ENCODE measurements at places on chromosomes 5 and 9. TPM values are rescaled to one million over a fixed set of nuclear protein-coding genes. Genes with fewer than 3 reads are reported as not detected.

LOX gene
- total RNA-seq: 7.6 TPM

GRCh38 chr5:15234366-15234765 is 265.6 kb upstream of the FBXL7 start:
- DNase-seq: no peak

DNA sequence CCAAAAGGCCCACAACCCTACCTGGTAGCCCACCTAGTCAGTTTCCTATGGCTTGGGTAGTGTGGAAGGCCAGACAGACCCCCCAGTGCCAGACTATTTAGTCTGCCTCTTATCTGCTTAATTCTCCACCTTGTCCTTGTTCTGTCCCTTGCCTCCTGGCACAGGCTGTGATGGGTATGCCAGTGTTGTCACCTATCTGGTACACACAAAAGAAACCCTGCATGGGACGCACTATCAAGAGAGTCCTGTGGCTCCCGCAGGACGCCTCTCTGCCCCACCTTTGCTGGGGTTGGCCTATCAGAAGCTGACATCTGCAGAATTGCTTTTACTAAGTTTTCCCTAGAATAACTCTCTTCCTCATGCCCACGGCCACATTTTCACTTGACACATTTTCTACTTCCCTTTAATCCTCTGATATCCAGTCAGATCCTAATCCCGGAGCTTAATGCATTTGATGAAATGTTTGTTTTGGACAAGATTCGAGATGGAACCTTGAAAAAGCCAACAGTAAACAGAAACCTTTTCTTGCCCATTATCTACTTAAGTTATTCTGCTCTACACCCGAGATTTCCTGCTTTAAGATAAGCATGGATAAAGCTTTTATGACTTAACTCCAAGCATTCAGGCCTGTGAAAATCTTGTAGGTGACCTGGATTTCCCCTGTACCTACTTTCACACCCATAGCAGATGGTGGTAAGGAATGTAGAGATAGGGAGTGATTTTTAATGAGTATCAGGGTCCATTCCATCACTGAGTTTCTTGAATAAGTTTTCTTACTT is 468.5 kb downstream of the ZNF608 start:
- no peak for DNase-seq

GRCh38 chr9:91844190-91844589 is 105.8 kb downstream of the ROR2 start:
- DNase-seq: peak; percentile 23

GRCh38 chr5:1445313-1445688 is at the start of gene SLC6A3:
TSS of gene SLC6A3 (minus strand) at chr5:1445440. CDS start at chr5:1443197, 2,243 bp downstream.
- no peak for DNase-seq

DNA sequence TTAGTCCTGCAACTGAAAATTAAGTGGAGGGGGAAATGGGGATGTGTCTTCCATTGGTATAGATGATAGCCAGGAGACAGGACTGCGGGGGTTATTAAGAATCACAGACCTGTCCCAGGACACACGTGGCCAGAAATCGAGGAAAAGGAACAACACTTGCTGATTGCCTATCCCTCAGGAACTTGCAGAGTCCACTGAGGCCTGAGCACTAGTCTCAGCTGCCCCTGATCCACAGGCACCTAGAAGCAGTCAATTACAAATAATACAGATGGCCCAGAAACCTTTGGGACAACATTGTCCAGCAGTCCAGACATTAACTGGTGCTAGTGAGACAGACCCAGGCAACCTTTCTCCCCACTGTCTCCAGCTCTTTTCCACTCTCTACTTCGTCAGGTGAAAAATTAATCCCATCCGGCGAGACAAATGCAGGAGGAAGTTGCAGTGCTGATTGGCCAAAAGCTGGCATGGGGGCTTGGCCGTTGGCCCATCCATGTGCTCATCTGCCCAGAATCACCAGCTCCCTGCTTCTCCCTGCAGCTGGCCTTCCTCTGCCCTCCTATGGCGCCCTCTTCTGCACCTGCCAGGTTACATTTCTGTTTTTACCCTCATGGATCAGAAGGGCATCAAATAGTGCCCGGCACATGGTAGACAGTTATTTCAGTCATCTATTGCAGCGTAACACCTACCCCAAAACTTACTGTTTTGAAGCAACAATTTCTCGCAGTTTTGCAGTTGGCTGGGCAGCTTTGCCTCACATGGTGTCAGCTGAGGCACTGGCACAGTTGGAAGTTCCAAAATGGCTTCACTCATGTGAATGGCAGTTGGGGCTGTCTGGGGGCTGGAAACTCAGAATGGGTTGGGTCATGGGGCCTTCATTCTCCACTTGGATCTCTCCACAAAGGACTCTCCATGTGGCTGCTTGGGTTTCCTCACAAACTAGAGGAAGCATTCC is 3.6 kb upstream of the B4GALT1 start:
- DNase-seq: peak; percentile 55

GRCh38 chr5:135036405-135036804 is 2.4 kb upstream of the PITX1 start:
- no peak for DNase-seq
